AG09309 (cell line): ENCODE measurements at places on chromosomes 6 and 20.

GRCh38 chr6:151082079-151082478 is 157.7 kb upstream of the AKAP12 start:
- no peak for DNase-seq

DNA sequence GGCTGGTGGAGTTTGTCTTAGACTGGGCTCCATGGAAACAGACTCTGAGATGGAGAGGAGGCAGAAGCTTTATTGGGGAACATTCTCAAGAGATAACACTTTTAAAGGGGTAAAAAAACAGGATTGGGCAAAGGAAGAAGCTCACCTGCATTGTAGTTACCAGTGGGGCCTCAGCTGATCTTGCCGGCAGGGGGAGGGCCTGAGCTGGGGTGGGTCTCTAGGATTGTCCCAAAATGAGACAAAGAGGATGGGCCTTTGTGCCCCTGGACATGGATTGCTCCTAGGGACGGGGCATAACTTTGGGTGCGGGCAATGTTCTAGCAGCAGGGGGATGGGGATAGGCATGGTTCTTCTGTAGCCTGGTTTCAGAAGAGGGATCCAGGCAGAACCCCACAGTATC is 12.5 kb downstream of the SGK2 start:
- no peak for DNase-seq

DNA sequence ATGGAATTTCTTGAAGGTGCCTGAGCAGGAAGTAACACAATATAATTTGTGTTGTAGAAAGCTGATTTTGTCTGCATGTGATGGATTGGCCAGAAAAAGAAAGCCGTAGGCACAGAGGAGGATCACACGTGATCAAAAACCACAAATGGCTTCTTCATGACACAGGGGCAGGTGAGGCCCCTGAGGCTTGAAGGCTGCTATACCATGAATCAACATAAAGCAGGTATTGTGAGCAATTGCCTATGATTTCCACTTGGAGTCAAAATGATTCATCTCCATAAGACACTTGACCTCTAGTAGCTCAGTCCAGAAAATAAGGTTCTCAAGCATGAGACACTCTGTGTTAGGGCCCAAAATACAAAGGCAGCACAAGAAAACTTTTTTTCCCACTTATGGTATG is 42.4 kb upstream of the EYA4 start:
- DNase-seq = no peak

DNA sequence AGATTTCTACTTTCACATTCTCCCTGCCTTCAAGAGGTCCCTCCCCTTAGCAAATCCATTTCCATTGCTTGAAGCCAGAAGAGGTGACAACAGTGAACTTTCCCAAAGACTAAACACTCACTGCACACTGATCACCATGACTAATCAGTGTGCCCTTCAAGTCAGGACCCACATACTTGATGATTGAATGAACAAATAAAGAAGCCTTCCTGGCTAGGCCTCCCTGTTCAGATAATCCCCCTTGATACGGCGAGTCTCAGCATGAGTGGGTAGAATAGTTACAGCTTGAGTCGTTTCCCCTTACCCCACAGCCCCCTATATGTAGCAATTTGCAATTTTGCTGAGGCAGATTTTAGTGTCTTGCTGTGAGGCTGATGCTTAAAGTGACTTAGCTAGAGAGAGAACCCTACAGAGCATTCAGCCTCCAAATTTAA is 102.2 kb downstream of the UNC5CL start:
- DNase-seq = no peak

DNA sequence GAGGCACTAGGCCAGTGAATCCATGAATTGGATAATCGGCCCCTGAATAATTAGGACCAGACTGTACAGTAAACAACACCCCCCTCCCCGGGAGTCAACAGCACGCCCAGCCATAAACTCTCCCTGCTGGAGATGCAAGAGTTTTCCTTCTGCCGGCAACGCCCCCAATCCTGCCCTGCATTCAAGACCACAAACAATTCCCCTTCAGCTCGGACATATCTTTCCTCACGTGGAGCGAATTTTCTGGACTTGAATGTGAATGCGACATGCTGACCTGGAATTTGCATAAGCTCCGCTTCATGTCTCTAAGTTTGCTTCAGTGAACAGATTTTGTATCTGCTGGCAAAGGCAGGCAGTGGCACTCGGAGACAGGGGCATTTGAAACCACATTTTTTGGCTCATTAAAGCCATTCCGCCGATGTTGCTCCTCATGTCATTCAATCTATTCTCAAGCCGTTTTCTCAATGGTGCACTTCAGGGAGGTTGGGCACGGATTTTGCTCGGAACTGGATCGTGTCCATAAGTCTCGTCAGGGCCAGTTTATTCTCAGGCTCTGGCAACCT is 38.0 kb upstream of the GMPR start:
- no peak for DNase-seq

- no peak for DNase-seq
These were observed 406.1 kb downstream of the EPM2A start for GRCh38 chr6:145329257-145329656.

DNA sequence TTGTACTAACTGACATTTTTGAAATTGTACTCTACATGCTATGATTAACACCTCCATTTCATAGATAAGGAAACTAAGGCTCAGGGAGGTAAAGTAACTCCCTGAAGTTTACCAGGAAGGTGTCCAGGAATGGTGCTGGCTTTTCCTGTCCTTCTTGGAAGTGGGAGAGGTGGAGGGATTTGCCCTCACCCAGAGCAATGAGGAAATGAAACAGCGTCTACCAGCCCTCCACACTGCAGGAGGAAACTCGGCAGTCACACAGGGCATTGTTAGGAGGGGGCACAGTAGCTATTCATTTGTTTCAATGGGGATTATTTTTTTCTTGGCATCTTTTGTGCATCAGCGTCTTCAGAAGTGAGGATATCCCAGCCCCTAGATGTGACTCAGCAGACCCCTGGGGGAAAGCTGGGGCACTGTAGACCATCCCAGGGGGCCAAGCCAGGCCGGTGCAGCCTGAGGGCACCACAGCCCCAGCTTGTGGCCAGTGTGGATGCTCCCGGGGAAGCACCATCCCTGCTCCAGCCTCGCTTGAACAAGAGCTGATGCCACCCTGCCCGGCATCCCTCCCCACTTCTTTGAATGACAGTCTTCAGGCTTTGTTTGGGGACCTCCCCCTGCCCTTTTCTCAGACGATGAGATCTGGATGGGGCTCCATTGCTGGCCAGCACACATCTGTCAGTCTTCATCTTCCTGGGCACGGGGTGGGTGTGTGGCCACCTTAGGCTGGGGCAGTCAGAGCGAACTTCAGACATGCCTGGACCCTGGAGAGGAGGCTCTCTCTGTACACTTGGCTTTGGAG is 224.4 kb upstream of the PMEPA1 start:
- DNase-seq = no peak

GRCh38 chr6:156699935-156700334 is 77.2 kb upstream of the ARID1B start:
- DNase-seq = no peak

DNA sequence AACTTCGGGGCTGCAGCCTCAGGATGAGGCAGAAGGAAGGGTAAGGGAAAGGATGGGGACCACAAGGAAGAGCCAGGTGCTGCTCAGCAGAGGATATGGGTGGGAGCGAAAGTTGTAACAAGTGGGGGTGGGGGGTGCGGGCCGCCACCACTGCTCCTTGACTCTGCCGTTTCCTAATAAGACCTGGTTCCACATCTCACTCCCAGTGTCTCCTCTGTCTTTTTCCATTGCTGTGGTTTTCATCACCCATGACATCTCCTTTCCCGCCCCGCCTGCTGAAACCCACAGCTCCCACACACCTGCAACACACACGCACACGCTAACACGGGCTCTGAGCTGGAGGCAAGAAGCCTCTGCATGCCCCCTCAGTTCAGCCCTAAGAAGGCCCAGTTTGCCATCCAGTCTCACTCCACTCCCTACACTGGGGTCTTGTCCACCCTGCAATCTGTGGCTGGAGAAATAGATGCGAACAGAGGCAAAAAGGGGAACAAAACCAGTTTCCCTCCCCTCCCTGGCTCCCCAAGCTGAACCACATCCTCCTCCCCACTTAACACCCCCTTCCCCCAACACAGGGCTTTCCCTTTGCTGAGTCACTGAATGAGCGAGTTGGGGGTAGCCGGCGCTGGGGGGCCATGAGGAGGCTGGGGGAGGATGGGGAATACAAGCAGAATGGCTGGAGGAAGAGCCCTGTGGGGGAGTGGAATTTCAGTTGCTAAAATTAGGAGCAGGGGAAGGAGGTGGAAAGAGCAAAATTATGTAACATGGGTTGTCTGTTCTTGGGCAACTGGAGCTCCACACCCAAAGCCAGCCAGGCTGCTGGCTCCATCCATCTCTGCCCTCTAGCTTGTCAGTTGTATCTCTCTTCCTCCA is 11.5 kb downstream of the NFKBIL1 start:
- DNase-seq = no peak

DNA sequence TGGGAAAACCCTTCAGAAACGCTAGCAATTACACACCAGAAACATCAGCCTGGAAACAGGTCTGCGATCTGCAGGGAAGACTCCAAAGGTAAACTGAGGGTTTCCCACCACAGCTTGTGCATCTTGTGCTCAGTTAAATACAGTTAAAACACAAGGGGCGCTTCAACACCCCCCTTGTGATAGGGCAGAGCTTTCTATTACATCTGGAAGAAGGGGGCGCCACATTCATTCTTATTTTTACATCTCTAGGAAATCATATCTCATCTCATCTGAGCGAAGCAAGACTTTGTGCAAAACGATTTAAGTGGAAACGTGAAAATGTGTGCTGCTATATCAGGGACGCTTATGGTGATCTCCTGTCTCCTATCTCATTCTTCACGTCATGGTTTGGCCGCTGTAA is 58.5 kb downstream of the PRND start:
- DNase-seq = no peak

DNA sequence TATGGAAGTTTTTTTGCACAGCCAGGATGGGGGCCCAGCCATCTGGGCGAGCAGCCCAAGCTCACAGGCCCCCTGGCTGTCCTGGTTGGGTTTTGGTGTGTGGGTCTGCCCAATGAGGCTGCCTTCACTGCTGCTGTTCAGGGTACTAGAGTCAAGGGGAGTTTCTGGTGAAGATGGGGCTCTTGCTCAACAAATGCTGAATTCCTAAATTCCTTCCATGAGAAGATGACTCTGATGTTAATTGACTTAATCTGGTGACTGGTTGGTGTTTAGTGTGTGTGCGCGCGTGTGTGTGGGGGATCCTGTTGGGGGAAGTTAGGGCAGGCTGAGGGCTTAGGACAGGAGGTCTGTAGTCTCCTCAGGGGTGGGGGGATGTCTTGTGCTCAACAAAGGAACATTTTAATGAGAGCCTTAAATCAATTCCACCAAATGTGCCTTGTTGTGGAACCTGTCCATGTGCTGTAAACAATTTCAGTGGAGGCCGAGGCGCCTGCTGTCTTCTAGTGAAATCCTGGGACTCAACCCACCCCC is 1.9 kb downstream of the PTK7 start:
- DNase-seq = peak; percentile 67

DNA sequence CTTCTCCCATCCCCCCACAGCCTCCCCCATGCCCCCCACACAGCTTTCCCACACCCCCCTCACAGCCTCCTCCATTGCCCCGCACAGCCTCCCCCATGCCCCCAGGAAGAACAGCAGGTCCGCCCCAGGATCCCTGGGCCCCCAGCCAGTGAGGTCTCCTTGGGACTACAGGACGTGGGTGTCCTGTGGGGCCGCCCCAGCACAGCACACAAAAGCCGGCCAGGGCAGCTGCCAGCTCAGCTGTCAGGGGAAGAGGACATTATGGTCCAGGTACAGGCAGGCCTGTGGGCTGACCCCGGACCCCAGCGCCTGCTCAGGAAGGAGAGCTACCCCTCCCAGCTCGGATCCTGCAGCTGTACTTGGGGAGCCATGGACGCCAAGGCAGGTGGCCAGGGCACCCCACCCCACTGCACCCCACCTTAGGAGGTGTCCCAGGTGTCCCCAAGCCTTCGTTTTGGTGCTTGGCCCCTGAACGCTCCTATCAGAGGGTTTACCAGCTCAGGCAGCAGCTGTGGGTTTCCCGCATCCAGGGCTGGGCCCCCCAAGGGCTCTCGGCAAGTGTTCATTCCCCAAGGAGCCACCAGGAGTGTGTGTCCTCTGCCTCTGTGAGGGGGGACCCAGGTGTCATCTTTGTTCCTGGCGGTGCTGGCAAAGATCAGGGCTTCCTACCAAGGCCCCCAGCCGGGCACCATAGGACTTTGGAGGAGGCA is 42.3 kb upstream of the GATA5 start:
- no peak for DNase-seq

DNA sequence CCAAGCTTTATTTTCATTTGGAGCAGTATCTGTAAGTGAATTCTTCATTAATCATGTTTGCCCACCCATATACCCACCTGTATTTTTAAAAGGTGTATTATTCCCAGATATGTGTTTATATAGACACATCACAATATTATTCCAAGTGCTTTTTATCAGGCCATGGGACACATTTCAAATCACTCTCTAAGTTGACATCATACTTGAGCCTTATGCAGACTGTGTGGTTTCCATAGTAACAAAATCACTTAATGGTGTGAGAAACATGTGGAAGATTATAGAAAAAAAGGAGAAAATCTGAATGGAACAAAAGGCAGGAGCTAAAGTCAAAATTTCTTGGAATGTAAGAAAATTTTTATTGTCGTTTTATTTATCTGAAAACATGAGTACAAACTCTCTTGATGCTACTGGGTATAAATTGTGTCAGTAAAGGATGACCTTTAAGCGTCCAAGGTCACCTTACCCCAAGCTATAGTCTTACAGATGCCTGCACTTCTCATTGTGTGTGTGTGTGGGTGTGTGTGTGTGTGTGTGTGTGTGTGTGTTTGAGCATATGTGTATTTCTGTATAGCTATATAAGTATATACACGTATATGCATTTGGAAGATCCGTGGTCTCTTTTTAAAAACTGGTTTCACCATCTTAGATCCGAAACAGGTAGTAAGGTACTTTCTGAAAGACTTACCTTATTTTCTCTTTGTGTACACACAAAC is 79.8 kb upstream of the CCN6 start:
- no peak for DNase-seq

GRCh38 chr6:157398151-157398550 is 17.2 kb downstream of the ZDHHC14 start:
- DNase-seq = no peak

DNA sequence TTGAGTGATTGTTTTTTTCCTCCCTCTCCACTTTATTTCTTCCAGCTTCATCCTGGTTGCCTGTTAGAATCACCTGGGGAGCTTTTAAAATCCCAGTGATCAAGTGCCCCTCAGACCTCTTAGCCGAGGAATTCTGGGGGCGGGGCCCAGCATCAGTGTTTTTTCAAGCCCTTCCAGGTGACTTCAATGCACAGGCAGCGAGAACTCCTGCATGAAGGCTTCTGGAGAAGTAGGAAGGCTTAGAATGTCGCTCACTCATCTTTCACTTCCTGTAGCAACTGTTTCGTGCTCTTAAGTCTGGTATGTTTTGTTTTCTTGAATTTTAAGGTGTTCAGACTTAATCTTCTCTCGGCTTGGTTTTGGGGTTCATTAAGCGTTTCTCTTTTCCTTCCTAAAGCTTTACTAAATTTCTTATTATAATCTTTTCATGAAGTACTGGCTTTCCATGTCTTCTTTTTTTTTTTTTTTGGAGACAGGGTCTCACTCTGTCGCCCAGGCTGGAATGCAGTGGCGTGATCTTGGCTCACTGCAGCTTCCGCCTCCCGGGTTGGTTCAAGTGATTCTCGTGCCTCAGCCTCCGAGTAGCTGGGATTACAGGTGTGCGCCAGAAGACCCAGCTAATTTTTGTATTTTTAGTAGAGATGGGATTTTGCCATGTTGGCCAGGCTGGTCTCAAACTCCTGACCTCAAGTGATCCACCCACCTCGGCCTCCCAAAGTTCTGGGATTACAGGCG is 30.9 kb upstream of the TULP1 start:
- DNase-seq = no peak
